SJCRH30 (cell line): ENCODE measurements at places on chromosomes 13 and 19. TPM values are rescaled to one million over a fixed set of nuclear protein-coding genes. Genes with fewer than 3 reads are reported as not detected.

DNA sequence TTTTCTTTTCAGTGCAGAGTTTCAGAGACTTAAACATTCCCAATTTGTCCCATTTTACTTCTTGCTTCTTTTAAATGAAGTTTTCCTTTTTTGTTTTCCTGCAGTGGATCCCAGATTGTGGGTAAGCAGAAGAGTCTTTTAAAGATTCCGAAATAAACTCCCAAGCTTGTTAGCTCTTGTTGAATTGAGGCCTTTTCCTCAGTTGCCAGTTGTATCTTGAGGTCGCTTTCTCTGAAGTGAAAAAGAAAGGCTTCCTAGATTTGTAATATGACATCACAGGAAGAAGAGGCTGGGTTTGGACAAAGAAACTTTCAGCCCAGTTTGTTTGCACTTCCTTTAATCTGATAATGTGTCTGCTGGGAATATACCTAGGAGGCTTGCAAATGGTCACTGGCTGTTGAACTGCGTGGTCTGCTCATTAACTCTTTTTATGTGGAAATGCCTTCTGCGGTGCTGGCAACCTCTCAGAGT lies at the start of gene LPAR6:
LPAR6 (minus strand) TSS at position 233 of the 471 bp plus-strand sequence. CDS start 690 bp downstream, outside the sequence.
- peak; percentile 41 for DNase-seq

- no peak for DNase-seq
Measured at GRCh38 chr13:43472339-43472738, 314.4 kb downstream of the ENOX1 start.

DNA sequence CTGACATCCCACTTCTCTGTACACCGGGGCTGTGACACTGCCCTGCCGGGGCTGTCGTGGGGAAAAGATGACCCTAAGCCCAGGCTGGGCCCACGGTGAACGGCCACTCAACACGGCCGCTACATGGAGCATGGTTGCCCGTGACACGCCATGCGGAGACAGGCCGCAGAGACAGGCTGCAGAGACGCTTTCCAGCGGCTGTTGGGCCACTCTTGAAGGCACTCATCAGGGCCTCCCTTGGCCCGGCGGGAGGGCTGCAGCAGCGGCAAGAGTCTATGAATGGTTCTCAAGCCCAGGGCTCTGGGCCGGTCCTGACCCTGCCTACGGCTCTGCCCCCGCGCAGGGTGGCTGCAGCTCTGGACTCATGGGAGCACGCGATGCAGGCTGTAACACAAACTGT lies 22.1 kb downstream of the ADPRHL1 start:
- no peak for DNase-seq

DNA sequence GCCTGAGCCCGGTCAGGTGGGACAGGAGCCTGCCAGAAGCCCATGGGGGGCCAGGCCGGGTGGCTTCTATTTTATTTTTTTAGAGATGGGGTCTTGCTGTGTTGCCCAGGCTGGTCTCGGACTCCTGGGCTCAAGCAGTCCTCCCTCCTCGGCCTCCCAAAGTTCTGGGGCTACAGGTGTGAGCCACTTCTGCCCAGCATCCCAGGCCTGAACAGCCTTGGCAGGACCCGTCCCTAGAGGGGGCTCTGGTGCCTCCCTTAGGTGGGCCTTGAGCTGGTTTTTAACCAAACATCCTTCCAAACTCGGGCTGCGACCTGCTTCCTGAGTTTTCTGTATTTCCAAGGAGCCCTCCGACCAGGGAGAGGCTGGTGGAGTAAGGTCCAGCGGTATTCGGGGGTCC lies 10.5 kb downstream of the COMP start:
- DNase-seq: no peak

- peak; percentile 64 for DNase-seq
Measured at GRCh38 chr19:13153569-13154240, 3.5 kb downstream of the IER2 start.

- no peak for DNase-seq
Measured at GRCh38 chr19:37303591-37304171, 67.2 kb upstream of the ZNF527 start.

The SOHLH2 gene
- total RNA-seq: 2.4 and 2.7 TPM in 2 replicates

DNA sequence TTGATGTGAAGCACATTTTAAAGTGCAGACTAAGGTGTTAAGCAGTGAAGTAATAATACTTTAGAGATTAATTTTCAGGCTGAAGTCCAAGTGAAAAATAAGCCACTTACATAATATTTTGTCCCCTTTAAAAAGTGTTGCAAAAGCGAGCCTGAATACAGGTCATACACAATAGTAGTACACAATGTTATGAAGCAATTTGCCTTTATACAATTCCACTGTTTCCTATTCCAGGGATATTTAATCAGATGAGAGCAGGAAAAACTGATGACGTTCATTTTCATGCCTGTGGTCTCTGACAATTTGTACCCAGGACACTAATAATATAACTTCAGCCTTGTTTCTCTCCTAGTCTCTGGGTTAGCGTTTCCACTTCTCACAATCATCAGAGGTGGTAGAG lies 916.7 kb downstream of the PCDH9 start:
- no peak for DNase-seq

The TMED1 gene
- total RNA-seq: 25.2 and 26.0 TPM in 2 replicates
